ENCODE measurements at places on chromosomes 5 and 9.

GRCh38 chr9:80320480-80320879 lies 748.7 kb downstream of the TLE4 start:
- DNase-seq = no peak

DNA sequence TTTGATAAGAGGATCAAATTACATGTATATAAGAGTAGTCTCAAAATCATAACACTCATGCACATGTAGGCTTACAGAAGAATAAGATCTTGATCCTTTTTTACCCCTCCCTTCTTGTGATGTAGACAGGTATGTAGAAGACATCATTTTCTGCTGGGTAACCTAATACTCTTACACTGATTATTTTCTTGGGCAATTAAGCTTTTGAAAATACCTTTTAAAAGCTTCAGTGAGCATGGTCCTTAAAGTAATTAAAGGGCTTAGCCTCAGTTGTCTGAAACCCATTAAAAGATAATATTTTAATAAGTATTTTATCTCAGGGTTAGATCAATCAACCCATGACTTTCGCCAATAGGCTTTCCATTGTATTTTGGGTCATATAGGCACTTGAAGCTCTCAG lies 50.6 kb downstream of the ALDH1A1 start:
- no peak for DNase-seq

DNA sequence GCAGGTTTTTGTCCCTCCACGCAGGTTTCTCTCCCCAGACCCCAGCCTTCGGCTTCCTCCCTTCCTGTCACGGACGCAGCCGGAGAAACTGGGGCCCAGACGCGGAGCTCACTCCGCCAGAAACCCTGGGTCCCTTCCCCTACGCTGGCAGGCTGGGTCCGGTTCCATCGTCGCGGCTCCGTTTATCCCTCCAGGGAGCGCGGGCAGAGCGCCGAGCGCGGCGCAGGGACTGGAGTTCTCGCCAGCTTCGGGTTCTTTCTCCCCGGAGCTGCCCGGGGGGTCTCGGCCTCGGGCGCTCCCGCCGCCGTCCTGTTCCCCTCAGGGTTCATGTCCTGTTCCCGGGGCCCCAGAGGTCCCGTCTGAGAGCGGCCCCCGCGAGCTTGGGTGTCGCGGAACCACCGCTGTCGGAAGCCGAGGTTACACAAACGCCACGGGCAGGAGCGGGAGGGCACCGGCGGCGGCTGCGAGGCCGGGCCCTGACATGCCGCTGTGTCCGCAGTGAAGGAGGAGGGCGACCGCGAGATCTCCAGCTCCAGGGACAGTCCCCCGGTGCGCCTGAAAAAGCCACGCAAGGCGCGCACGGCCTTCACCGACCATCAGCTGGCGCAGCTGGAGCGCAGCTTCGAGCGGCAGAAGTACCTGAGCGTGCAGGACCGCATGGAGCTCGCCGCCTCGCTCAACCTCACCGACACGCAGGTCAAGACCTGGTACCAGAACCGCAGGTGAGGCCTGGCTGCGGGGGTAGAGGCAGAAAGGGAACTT lies 4.6 kb downstream of the BARHL1 start:
- no peak for DNase-seq

DNA sequence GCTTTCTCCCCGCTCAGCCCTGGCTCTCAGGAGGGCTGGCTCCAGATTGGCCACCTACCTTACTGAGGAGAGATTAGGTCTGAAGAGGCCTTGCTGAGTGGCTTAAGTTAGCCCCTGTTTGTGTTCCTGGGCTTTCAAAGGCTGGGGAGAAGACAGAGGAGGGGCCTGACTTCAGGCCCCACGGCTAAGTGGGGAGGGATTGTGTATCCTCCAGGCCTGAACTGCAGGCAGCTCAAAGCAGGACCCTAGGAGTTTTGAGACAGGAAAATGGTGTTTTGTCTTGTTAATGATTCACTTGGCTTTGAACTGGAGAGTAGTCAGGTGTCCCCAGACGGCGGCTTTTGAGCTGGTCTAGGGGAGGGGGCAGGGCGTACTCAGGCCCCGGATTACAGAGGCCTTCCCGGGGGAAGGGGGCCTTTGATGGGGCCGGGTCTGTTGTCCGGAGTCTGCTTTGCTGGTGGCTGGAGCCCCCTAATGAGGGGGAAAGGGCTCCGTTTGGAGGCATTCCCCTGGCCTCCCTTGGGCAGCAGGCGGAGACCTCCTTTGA lies 162.0 kb upstream of the SMIM23 start:
- no peak for DNase-seq

DNA sequence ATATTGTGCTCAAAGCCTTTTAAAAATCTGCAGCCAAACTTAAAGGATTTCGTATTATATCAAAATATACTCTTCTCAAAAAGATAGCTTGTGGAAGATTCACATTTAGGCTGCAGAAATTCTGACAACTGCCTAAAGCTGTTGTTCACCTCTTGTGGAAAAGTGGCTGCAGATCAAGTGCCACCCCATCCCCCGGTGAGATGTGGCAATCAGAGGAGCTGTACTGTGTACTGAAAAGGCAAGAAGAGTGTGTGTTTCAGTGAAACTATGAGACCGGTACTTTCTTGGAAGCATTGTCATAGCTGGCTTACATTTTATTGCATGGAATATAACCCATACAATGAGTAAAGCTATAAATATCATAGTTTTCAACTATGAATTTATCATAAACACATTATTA lies 64.3 kb downstream of the CDH18 start:
- DNase-seq = no peak

DNA sequence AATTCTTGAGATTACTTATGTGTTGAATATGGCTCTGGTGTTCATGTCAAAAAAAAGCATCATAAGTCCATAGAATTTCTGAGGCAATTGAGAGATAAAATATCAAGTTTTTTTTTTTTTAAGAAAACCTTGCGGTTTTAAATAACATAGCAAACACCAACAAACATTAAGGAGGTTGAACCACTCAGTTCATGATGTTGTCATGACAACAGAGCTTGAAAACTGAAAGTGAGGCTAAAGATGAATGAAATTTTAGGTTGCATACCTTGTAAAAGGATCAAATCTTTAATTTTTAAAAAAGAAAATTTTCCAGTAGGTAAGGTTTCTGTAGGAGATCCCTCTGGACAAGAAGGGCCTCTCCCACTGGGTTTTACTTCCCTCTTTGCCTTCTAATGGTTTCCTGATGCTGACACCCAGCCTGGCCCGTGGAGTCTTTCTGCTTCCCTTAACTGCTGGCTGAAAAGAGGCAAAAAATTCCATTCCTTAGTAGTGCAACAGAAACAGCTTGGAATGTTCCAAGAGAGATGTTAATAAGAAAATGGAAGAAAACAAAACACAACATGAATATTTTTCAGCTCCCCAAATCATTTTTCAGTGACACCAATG lies 60.0 kb upstream of the FER start:
- no peak for DNase-seq

DNA sequence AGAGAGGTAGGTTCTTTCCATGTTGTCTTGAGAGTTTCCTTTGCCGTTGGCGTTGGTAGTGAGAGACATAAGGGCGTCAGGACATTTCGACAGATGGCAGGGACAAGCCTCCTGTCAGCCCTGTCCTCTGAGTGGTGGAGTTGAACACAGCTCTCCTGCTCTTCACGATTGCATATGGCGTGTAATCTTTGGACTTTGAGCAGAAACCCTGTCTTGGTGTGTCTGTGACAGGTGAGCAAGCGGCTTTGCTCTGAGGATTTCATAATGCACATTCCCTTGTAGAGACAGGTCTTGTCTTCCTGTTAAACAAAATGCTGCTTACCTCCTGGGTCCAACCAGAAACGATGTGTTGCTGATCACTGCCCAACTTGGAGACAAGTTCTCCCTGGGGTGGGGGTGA lies 146.5 kb downstream of the NXNL2 start:
- no peak for DNase-seq

- DNase-seq = no peak
These were observed 121.2 kb downstream of the CEMIP2 start for GRCh38 chr9:71647094-71647591.
